ENCODE measurements at places on chromosomes 12 and 14. TPM values are rescaled to one million over a fixed set of nuclear protein-coding genes. Genes with fewer than 3 reads are reported as not detected.

The SPIC gene
- not detected for polyA plus RNA-seq

The CCDC197 gene
- not detected for polyA plus RNA-seq

The COCH gene
- polyA plus RNA-seq: 1.6 TPM

The DTD2 gene
- polyA plus RNA-seq: 21.3 TPM

The FGF23 gene
- polyA plus RNA-seq: not detected

The ANKS1B gene
- 14.0 TPM for polyA plus RNA-seq

The ACOT4 gene
- polyA plus RNA-seq: 0.53 TPM

The ITGA7 gene
- 16.9 TPM for polyA plus RNA-seq

The ADCY4 gene
- 34.5 TPM for polyA plus RNA-seq

DNA sequence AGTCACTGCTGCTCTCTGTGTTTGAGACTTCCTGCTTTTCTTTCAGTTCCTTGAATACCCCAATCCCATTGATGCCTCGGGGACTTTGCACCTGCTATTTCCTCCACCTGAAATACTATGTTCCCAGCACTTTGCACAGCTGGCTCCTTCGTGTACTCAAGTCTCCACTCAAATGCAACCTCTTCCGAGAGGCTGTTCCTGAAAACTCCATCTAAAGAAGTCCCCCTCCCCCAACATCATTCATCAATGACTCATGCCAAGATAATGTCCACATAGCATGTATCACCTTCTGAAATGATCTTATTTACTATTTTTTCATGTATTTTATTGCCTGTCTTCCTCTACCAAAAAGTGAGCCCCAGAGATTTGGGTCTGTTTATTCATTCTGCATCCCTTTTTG is 48.6 kb downstream of the HSPB8 start:
- no peak for DNase-seq
- H3K36me3 ChIP-seq: no peaks in the 10 kb centered on the region
- no peaks in the 10 kb centered on the region for H3K4me1 ChIP-seq

DNA sequence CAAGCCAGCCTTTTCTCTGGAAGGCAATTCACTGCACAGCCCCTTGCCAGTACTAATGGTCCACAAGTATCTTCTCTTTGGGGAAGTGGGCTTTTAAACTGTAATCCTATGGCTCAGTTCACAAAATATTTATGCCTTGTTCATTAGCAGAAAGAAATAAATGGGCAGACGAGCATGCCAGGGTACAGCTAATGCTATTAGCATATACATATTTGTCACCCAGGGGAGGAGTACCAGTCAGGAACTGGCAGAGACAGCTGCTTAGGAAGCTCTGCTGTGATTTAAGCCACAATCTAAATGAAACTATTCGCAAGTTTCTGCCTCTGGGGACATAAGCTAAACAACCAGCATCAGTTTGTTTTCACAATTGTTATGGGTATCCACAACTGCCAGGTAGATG is 113.4 kb upstream of the CCDC198 start:
- no peaks in the 10 kb centered on the region for H3K27me3 ChIP-seq
- H3K4me3 ChIP-seq: no peak overlapping the region
- no peak for DNase-seq
- no peaks in the 10 kb centered on the region for H3K36me3 ChIP-seq

DNA sequence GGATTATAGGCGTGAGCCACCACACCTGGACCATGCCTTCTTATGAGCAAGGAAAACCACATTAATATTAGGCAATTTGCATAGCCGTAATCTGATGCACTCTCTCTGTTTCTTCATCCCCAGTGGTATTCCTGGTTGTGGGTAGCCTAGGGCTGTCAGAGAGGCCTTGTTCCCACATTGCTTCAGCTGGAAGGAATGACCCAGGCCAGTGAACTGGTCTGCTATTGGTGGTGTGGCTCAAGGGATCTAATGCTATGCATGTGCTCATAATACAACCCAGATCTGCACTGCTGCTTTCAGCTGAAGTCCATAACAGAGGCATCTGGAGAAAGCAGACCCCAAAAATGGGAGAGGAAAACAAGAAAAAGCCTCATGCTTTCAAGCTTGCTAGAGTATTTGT is 33.1 kb upstream of the G2E3 start:
- no peaks in the 10 kb centered on the region for H3K27me3 ChIP-seq
- H3K27ac ChIP-seq: no peak overlapping the region
- no peak for DNase-seq
- no peaks in the 10 kb centered on the region for H3K36me3 ChIP-seq
- no peaks in the 10 kb centered on the region for H3K4me1 ChIP-seq

DNA sequence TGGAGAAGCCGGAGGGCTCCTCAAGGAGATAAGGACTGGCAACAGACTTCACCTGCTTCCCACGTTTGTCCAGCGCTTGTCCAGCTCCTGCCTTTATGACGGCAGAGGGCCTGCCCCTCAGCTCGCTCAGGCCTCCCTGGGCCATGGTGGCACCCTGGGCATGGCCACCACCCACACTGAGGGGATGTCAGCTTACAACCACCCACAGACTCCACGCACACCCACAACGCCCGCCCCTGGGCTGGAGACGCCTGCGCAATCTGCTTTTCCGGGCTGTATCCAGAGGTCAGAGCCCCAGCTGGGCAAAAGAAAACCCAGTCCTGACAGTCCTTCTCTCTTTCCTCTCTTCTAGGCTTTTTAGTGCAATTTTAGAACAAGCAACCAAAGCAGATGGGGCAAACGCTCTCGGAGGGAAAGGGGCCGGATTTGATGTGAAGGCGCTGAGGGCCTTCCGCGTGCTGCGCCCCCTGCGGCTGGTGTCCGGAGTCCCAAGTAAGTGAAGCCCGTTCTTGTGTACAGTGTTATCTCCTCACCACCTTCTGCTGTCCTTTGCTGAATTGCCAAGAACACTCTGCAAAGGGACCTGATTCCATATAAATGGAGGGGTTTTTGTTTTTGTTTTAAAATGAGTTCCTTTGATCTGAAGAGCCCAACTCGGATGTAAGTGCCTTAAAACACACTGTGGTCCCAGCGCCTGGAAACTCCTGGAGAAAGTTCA is 337.4 kb upstream of the FKBP4 start:
- DNase-seq: no peak
- H3K4me1 ChIP-seq: no peaks in the 10 kb centered on the region
- no peaks in the 10 kb centered on the region for H3K36me3 ChIP-seq
- H3K27me3 ChIP-seq: no peaks in the 10 kb centered on the region
- no peak overlapping the region for H3K27ac ChIP-seq

DNA sequence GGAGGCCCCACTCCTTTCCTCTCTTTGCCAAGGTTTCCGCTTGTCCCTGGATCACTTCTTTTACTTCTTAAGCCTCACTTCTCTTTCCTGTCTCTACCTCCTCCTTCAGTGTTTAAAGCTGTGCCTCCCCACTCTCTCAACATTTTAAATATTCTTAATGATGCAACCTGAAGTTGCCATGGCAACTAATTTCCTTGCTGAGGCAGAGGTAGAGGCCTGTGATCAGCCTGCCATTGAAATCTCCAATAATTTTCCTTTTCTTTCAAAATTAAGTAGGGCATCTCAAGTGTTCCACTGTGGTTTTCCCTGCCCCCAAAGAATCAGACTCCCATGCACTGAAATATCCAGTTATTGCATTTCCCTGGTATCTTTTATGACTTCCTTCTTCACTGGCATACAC is 108.6 kb upstream of the VRK1 start:
- H3K27me3 ChIP-seq: peaks cover 12% of the 10 kb centered on the region
- DNase-seq: no peak
- H3K27ac ChIP-seq: no peak overlapping the region
- H3K4me1 ChIP-seq: no peaks in the 10 kb centered on the region

DNA sequence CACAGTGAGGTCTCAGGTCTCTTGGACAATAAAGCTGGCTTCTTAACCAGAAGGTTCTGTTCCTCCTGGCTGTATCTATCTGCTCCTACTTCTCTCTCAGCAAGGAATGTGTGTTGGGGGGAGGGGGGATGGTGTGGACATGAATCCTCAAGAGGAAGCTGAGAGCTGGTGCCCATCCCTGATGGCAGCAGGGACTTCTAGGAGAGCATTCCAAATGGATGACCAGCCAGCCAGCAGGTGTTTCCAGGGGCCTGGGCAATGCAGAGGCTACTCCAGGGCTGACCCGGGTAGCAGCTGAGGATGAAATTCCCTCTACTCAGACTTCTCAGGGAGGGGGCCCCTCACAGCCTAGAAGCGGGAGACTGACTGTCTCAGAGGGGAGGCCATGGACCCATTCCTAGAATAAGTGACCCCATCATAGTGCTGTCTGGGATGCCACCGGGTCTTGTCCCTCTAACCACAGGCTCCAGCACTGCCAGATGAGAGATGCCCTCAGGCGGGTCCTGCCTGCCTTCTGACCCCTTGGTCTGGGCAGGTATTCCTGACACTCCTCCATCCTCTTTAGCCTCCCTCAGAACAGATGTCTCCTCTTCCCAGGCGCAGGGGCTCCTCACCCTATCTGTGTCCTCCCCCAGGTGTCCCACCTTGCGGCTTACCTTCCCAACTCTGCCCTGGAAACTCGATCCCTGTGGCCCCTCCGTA is 1.2 kb downstream of the RAB15 start:
- no peak for DNase-seq
- no peaks in the 10 kb centered on the region for H3K36me3 ChIP-seq
- peak overlapping the region; percentile 61 for H3K4me3 ChIP-seq
- H3K27me3 ChIP-seq: no peaks in the 10 kb centered on the region
- peaks cover 21% of the 10 kb centered on the region for H3K4me1 ChIP-seq

GRCh38 chr12:102534899-102535298 is 54.5 kb upstream of the IGF1 start:
- DNase-seq: no peak
- no peaks in the 10 kb centered on the region for H3K4me1 ChIP-seq
- H3K36me3 ChIP-seq: no peaks in the 10 kb centered on the region
- H3K4me3 ChIP-seq: no peak overlapping the region

- H3K4me3 ChIP-seq: no peak overlapping the region
- DNase-seq: no peak
- H3K36me3 ChIP-seq: no peaks in the 10 kb centered on the region
Measured at GRCh38 chr14:104239185-104239775, 100.9 kb downstream of the KIF26A start.

DNA sequence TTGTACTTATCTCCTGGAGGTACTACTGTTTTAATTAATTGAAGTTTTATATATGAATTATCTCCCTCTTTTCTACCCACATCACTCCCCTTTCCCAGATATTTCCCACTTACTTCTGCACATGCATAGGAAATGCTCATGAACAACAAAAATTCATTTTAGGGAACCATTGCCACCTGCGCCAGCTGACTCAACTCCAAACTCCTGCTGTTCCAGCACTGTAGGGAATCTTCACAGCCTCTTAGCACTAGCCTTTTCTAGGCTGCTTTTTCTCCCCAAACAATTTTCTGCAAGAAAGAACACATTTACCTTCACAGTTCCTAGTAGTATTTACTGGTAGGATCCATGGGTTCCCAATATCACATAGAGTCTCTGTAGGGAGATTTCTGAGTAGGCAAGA is 268.4 kb downstream of the LRFN5 start:
- H3K27ac ChIP-seq: no peak overlapping the region
- H3K4me1 ChIP-seq: no peaks in the 10 kb centered on the region
- DNase-seq: no peak

DNA sequence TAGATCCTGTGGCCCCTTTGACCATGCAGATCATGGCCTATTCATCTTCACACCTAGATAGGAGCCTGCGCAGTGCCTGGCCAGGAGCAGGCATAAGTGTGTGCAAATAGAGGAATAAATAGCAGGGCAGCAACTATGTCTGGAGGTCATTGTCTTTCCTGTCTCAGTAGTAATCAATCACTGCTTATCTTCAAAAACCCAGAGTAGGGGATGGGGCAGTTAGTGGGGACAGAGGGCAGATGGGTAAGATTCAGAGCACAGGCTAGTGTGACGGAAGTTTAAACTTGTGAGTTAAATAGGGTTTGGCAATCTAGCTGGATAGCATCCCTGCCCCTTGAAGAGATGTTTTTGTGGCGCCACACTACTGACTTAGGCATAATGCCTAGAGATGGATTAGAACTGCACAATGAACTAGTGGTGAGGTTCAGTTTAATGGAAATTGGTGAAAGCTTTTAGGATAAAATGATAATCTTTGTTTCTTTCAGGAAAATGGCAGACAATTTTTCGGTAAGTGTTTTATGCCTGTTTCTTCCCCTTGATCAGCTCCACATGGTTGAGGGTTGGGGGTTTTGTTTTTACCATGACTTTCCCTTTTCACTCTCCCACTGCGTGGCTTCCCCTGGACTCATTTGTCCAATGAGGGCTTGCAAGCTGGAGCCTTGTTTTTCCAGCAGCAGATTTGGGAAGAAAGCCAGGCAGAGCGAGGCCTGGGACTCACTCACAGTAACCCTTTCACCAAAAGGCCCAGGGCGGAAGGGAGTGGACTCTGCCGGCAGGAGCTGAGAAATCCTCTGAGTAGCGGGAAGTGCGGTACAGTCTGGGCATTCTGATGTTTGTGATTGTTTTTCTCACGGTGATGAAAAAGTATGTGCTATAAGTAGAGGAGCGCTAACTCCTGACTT is 8.1 kb downstream of the LGALS3 start:
- H3K4me1 ChIP-seq: peaks cover 83% of the 10 kb centered on the region
- peak overlapping the region; percentile 9 for H3K27ac ChIP-seq
- H3K27me3 ChIP-seq: no peaks in the 10 kb centered on the region
- H3K4me3 ChIP-seq: no peak overlapping the region

- no peaks in the 10 kb centered on the region for H3K27me3 ChIP-seq
- peak overlapping the region; percentile 87 for H3K27ac ChIP-seq
- no peak for DNase-seq
- H3K36me3 ChIP-seq: no peaks in the 10 kb centered on the region
- peak overlapping the region; percentile 69 for H3K4me3 ChIP-seq
Measured at GRCh38 chr14:64388533-64389285, 556 bp downstream of the MTHFD1 start.

DNA sequence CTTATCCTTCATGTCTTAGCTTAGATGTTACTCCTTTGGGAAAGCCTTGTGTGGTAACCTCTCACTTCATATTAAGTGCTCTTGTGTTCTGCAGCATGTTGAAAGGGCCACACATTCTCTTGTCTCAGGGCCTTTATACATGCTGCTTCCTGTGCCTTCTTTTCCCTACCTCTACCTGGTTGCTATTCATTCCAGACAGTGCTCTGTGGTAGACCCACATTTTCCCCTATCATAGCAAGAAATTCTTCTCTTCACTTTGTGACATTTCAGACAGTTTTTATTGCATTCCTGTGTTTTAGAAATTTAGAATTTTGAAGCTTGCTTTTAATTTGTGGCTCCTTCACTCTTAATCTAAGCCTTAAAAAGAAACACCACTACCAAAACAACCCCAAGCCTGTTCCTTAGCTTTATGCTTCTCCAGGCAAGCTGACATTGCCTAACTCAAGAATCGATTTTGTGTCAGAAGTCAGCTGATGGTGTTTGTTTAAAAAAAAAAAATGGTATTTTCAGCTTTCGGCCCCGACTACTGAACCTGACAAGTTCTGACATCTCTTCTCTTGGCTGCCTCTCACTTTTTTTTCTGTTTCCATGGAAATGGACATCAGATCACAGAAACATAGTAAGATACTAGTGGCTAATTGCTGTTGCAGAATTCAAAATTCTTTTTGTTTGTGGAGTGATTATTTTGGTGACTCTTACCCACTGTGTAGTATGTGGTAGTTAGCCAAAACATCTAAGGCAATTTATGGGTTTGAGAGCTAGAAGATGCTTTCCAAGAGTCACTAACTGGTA is 156.3 kb downstream of the NUBPL start:
- H3K27me3 ChIP-seq: no peaks in the 10 kb centered on the region
- no peak overlapping the region for H3K4me3 ChIP-seq
- H3K27ac ChIP-seq: no peak overlapping the region

All from left lung (tissue), 14 donors.